ENCODE measurements at places on chromosomes 3 and 15. TPM values are rescaled to one million over a fixed set of nuclear protein-coding genes. Genes with fewer than 3 reads are reported as not detected.

DNA sequence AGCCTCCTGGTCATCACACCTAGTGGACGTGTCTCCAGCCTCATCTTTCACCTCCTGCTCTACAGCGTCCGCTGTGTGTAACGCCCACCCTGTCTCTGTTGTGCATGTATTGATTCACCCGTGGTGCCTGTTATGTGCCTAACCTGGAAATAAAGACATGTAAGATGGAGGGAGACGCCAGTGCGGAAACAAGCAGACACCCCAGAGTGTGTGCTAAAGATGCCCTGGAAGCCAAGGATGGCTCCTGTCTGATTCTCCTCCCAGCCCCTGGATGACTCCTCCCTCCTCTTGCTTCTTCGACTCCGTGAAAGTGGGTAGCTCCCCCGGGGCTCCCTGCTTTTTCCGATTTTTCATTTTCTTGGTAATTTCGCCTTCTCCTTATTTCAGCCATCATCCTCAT, 241.8 kb downstream of the ADAMTS17 start:
- DNase-seq: no peak

Gene WDR93
- 0.04 TPM for total RNA-seq

GRCh38 chr3:125039131-125040100, 16.4 kb downstream of the HEG1 start:
- peak; percentile 79 for DNase-seq

- no peak for DNase-seq
These were observed 855.9 kb downstream of the MCTP2 start for GRCh38 chr15:95087253-95087609.

DNA sequence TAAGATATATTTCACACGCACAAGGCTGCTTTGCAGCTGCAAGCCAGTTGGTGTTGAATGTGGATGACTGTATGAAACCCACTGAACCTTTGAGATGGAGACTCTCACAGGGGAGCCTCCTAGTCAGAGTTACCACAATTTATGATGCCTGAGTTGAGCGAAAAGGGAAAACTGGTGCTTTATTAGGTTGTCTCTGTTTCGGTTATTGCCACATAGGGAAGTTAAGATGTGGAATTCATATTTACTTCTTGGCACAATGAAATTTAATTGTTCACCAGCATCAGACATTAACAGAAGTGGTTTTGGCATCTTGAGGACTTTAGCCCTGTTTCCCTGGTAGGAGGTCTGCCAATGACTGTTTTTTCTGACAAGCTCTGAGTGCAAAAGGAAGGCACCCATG, 358.2 kb downstream of the SQOR start:
- DNase-seq: no peak

DNA sequence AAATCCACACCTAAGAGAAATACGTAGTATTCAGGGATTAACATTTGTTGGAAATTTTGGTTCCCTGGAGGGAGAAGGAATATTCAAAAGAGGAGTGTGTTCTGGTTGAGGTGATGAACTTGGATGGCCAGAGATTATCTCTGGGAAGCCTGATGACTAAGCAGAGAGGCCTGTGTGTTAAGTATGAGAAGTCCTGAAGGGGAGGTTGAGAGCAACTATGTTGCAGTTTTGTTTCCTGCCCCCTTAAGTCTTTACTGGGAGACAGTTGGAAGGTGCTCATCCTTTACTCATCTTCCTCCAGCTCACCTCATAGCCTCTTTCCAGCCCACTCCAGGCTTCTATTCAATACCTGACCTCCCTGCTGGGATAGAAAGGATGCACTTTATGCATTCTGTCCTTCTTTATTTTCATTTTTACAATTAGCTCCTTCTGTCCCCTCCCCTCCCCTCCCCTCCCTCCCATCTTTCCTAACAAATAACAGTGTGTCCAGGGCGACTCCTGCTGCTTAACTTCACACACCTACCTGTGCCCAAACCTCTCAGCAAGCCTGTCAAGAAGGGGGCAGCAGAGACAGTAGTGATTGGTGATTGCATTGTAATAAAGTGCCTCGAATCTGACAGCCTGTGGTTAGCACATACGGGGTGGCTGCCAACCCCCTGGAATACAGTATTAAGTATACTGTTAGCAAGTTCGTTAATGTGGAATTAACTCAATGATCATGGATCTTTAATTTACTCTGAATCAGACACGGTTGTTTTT, 11.9 kb downstream of the RAP2B start:
- DNase-seq: no peak

GRCh38 chr3:129440618-129441190, 680 bp downstream of the IFT122 start:
- DNase-seq: no peak

- no peak for DNase-seq
These were observed 125.5 kb upstream of the PRR20G start for GRCh38 chr3:127413318-127413673.

- peak; percentile 83 for DNase-seq
These were observed 376 bp downstream of the KPNA4 start for GRCh38 chr3:160564949-160565441.

Gene SAXO2
- 1.1 TPM for total RNA-seq

DNA sequence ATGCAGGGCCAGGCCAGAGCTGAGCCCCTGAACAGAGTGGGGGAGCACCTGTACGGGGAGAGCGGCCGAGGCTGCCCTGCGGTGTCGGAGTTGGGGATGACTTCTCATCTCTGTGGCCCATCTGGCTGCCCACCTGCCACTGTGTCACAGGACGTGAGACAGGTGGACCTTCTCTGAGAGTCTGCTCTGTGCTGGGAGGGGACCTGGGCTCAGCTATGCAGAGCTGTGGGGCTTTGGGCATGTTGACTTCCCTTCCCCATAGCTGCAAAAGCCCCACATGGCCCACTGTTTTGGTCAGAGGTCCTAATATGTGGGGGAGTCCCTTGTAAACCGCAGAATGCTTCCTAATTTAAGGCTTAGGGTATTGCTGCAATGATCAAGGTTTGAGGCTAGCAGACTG, 68.0 kb upstream of the TRPM1 start:
- no peak for DNase-seq

DNA sequence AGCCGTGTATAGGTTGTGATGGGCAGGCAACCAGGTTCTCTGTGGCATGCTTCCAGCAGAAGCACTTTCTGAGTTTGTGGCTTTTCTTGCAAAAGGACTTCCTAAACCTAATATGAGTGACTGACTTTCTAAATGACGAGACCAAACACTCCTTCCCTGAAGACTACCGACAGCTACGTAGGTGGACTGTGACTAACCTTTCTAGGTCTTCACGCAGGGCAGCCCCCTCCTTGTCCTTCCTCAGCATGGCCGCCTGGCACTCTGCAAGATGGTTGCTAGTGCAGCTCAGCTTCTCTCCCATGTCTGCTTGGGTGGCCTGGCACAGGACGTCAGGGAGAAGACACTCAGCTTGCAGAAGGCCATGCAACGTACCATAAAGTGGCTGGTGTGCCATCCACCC, 20.9 kb downstream of the CXCR6 start:
- DNase-seq: no peak

GRCh38 chr3:71846185-71846584, 61.2 kb upstream of the PROK2 start:
- DNase-seq: no peak

Gene PRTG
- total RNA-seq: 5.7 TPM

- no peak for DNase-seq
These were observed 26.9 kb upstream of the MTMR14 start for GRCh38 chr3:9622438-9622837.

Gene MYH15
- 0.44 TPM for total RNA-seq

DNA sequence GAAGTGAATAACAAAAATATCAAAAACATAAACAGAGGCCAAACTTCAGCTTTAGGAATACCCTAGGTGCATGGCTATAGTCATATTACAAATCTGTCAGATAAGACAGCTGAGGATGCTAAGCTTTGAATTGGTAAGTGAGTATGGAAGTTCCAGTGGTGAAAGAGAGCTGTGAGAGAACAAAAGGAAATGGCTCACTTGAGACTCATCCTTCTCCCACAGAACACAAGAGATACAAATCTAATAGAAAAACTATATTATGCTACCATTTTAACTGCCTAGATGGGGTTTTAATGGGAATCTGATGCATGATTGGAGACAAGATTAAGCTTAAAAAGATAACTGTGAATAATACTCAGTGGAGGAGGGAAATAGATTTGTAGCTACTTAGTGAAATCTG, 21.5 kb upstream of the PEX5L start:
- no peak for DNase-seq

- DNase-seq: no peak
These were observed 1242.2 kb downstream of the OTOL1 start for GRCh38 chr3:162738784-162739183.

Gene NUP210
- total RNA-seq: 4.5 TPM

- DNase-seq: no peak
These were observed 1249.8 kb downstream of the NSUN3 start for GRCh38 chr3:95312650-95313049.

DNA sequence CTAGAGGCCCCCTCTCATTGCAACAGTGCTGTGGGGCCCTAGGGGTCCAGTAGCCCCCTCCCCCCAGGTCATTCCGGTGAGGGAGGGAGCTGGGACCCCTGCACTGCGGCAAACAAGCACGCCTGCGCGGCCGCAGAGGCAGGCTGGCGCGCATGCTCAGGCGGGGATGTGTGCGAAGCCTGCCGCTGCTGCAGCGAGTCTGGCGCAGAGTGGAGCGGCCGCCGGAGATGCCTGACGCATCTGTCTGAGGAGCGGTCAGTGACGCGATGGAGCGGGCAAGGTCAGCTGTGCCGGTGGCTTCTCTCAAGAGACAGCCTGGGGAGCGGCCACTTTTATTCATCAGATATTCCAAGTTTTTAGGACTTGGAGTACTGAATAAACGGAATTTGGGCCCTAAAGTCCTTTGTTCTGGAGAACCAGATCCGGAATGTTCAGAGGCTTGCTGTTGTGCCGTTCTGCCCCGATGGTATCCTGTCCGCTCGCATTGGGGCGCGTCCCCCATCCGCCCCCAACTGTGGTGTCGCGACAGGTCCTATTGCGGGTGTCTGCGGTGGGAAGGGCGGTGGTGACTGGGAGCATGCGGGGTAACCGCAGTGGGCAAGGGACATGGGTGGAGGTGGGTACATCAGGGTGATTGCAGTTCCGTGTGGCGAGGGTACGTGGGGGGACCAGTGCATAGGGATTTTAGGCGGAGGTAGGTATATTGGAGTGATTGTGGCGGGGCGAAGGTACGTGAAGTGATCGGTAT, at the start of the genes SNRPN and SNURF:
TSS of gene SNRPN (plus strand) at position 205 of the 748 bp plus-strand sequence. CDS start 19,467 bp downstream, outside the sequence.
TSS of gene SNURF (plus strand) at position 205 of the 748 bp plus-strand sequence. CDS start at position 267, 62 bp downstream.
- peak; percentile 80 for DNase-seq

DNA sequence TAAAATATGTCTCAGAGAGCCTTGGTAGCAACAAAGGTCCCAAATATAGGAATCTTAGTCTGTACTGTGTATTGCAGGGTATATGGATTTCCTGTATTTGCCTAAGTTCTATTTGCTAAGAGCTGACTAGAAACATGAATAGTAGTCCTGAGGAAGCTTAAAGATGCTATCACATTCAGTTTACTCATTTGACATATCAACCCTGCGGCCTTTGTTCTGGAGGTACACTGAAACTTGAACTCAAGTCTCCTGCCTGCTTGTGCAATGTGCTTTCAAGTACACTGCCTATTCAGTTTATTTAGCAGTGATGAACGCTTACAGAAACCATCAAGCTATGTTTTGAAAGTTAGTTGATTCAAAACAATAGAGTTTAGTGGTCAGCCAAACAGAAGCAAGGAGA, 21.1 kb downstream of the IL1RAP start:
- no peak for DNase-seq

DNA sequence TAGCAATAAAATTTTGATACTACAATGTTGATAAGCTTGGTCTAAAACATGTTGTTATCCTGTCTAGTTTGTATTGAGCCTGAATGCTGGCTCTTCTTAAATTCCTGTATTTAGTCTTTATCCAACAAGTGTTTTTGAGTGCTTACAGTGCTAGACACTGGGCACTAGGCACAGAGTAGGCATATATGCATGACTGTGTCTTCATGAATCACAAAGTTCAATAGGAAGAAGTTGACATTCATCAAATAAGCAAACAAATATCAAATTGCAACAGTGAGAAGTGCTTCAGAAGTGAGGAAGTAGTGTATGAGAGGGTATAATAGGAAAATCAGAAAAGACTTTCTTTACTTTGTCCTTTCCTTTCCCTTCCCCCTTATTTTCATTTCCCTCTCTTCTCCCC, 6.8 kb downstream of the CD96 start:
- no peak for DNase-seq

All from muscle of leg (tissue), 16 donors.